CD4-positive, alpha-beta T cell (primary cell): ENCODE measurements at places on chromosomes 3 and 15. TPM values are rescaled to one million over a fixed set of nuclear protein-coding genes. Genes with fewer than 3 reads are reported as not detected.

BLM gene
- 1.6 TPM for total RNA-seq

PLA2G4E gene
- total RNA-seq = not detected

C3orf49 gene
- total RNA-seq = not detected

DNA sequence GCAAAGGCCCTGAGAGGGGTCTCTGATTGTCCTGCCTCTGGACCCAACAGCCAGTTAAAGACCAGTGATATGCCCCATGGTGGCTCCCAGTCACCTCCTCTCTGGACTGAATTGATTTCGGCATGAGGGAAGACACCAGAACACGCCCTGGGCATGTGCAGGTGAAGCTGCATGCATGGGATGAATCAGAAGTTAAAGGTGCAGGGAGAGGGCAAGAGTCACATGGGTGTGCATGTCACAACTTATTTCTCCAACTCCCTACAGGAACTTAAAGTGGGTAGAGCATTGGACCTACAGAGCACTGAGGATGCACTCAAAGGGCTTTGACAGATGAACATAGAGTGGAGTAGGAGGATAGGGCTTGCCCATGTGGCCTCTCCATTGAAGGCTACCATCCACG lies 16.9 kb upstream of the RHCG start:
- H3K27ac ChIP-seq = no peak overlapping the region
- H3K36me3 ChIP-seq = no peaks in the 10 kb centered on the region
- no peaks in the 10 kb centered on the region for H3K4me1 ChIP-seq
- DNase-seq = no peak

RAD51 gene
- total RNA-seq = 0.64 TPM

ELP6 gene
- total RNA-seq = 11.0 TPM

DNA sequence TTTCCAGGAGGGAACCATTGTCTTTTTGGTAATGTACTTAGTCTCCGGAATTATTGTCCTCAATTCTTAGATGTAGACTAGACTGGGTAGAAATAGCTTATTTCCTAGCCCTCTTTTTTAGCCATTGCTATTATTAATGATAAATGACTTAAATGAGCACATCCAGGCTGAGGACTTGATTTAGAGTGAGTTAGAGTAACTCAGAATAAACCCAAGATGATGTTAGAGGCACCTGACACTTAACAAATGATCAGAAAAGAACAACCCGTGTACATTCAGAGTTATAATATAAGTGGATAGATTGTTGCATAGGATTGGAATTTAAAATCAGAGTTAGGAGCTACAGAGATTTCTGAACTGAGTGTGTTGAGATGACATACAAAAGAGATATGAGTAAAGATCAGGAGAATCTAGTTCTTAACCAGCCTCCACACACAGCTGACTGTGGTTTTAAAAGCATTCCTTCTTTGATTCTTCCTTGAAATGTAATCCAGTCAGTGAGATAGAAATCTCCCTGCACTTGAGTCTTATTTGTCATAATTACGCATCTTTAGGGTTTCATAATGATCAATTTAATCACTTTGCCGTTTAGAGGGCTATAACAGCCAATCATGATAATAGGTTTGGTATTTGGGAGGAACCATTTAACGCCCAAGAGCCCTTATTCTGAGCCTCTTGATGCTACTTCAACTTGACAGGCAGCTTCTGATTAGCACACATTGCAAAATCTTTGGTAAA lies 366.5 kb downstream of the GAP43 start:
- H3K4me1 ChIP-seq = no peaks in the 10 kb centered on the region
- no peaks in the 10 kb centered on the region for H3K36me3 ChIP-seq
- no peak overlapping the region for H3K4me3 ChIP-seq
- H3K27me3 ChIP-seq = no peaks in the 10 kb centered on the region

LRRC34 gene
- total RNA-seq = 0.22 TPM

FGF12 gene
- not detected for total RNA-seq

GRCh38 chr3:193008654-193009053 lies 91.0 kb upstream of the MB21D2 start:
- DNase-seq = no peak
- no peaks in the 10 kb centered on the region for H3K36me3 ChIP-seq
- H3K4me3 ChIP-seq = no peak overlapping the region
- H3K4me1 ChIP-seq = no peaks in the 10 kb centered on the region

GOLGA8T gene
- total RNA-seq = not detected

- DNase-seq = no peak
- H3K4me1 ChIP-seq = no peaks in the 10 kb centered on the region
- H3K27ac ChIP-seq = no peak overlapping the region
- H3K27me3 ChIP-seq = no peaks in the 10 kb centered on the region
- H3K36me3 ChIP-seq = no peaks in the 10 kb centered on the region
- H3K4me3 ChIP-seq = no peak overlapping the region
Observed at GRCh38 chr3:165895919-165896318, 58.7 kb upstream of the BCHE start.

KBTBD13 gene
- not detected for total RNA-seq

CHRM5 gene
- not detected for total RNA-seq

- H3K27me3 ChIP-seq = peaks cover 7% of the 10 kb centered on the region
- DNase-seq = no peak
- no peak overlapping the region for H3K27ac ChIP-seq
- no peaks in the 10 kb centered on the region for H3K4me1 ChIP-seq
Observed at GRCh38 chr3:176879710-176880109, 317.6 kb downstream of the TBL1XR1 start.

GRCh38 chr15:80031841-80032240 lies 27.6 kb upstream of the ZFAND6 start:
- H3K4me3 ChIP-seq = no peak overlapping the region
- no peaks in the 10 kb centered on the region for H3K27me3 ChIP-seq
- DNase-seq = peak; percentile 19
- H3K27ac ChIP-seq = no peak overlapping the region
- no peaks in the 10 kb centered on the region for H3K36me3 ChIP-seq
- peaks cover 24% of the 10 kb centered on the region for H3K4me1 ChIP-seq

- DNase-seq = no peak
- no peaks in the 10 kb centered on the region for H3K4me1 ChIP-seq
- H3K4me3 ChIP-seq = no peak overlapping the region
- H3K36me3 ChIP-seq = no peaks in the 10 kb centered on the region
Observed at GRCh38 chr15:61558172-61559136, 329.4 kb upstream of the RORA start.

DNA sequence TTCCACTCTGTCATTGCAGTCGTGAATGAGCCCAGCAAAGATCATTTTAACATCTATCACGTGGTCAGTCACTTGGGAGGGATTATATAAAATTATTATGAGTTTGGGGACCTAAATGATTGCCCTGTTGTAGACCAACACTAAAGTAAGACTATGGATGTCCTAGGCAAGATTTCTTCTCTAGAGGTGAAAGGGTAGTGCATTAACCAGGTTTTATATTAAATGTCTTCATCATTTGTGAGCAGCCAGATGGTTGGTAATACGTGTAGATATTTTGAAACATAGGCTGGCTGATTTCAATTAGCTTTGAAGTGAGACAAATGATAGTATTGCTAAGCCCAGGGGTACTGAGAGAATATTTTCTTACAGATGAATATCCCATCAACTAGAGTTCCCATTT lies 150.3 kb upstream of the TSPAN3 start:
- H3K36me3 ChIP-seq = no peaks in the 10 kb centered on the region
- H3K4me1 ChIP-seq = no peaks in the 10 kb centered on the region
- DNase-seq = no peak
- no peak overlapping the region for H3K4me3 ChIP-seq

COPS2 gene
- 136 TPM for total RNA-seq

- peaks cover 8% of the 10 kb centered on the region for H3K4me1 ChIP-seq
- H3K36me3 ChIP-seq = no peaks in the 10 kb centered on the region
- no peak overlapping the region for H3K4me3 ChIP-seq
- H3K27me3 ChIP-seq = no peaks in the 10 kb centered on the region
- DNase-seq = no peak
Observed at GRCh38 chr3:102104033-102104432, 254.7 kb downstream of the NFKBIZ start.

GRIP2 gene
- total RNA-seq = not detected

GRCh38 chr3:11204697-11205348 lies 50.5 kb downstream of the HRH1 start:
- H3K4me1 ChIP-seq = no peaks in the 10 kb centered on the region
- H3K27ac ChIP-seq = no peak overlapping the region
- H3K27me3 ChIP-seq = no peaks in the 10 kb centered on the region
- DNase-seq = no peak

DNA sequence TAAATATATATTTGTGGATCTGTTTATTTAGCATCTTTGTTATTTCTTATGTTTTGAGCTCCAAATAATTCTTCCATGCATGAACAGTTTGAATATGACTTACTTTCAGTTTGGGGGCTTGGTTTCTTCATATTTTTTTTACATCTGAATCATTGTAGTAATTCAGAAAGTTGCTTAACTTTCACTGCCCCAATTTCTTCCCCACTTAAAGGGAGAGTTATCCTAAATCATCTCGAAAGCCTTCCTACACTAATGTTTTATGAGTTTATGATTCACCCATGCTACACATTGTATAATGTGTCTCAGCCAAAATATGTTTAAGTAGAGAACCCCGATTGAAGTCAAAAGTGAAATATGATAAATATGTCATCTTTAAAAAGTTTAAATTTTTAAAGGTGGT lies 47.8 kb downstream of the SPRED1 start:
- no peaks in the 10 kb centered on the region for H3K4me1 ChIP-seq
- H3K27ac ChIP-seq = no peak overlapping the region
- H3K36me3 ChIP-seq = no peaks in the 10 kb centered on the region
- no peak overlapping the region for H3K4me3 ChIP-seq
- DNase-seq = no peak

GRCh38 chr15:40061212-40061901 lies 22.4 kb upstream of the SRP14 start:
- no peak overlapping the region for H3K4me3 ChIP-seq
- DNase-seq = no peak
- no peaks in the 10 kb centered on the region for H3K27me3 ChIP-seq
- no peaks in the 10 kb centered on the region for H3K36me3 ChIP-seq
- no peak overlapping the region for H3K27ac ChIP-seq
- peaks cover 16% of the 10 kb centered on the region for H3K4me1 ChIP-seq

- DNase-seq = no peak
- H3K4me3 ChIP-seq = no peak overlapping the region
- no peak overlapping the region for H3K27ac ChIP-seq
- H3K4me1 ChIP-seq = no peaks in the 10 kb centered on the region
- H3K36me3 ChIP-seq = no peaks in the 10 kb centered on the region
Observed at GRCh38 chr3:27279123-27279522, 90.1 kb downstream of the NEK10 start.

GRCh38 chr15:48646331-48646730 lies 822 bp upstream of the FBN1 start:
- H3K36me3 ChIP-seq = no peaks in the 10 kb centered on the region
- H3K4me3 ChIP-seq = no peak overlapping the region
- no peaks in the 10 kb centered on the region for H3K4me1 ChIP-seq
- H3K27ac ChIP-seq = no peak overlapping the region

GOLGA8J gene
- 0.19 TPM for total RNA-seq

DNA sequence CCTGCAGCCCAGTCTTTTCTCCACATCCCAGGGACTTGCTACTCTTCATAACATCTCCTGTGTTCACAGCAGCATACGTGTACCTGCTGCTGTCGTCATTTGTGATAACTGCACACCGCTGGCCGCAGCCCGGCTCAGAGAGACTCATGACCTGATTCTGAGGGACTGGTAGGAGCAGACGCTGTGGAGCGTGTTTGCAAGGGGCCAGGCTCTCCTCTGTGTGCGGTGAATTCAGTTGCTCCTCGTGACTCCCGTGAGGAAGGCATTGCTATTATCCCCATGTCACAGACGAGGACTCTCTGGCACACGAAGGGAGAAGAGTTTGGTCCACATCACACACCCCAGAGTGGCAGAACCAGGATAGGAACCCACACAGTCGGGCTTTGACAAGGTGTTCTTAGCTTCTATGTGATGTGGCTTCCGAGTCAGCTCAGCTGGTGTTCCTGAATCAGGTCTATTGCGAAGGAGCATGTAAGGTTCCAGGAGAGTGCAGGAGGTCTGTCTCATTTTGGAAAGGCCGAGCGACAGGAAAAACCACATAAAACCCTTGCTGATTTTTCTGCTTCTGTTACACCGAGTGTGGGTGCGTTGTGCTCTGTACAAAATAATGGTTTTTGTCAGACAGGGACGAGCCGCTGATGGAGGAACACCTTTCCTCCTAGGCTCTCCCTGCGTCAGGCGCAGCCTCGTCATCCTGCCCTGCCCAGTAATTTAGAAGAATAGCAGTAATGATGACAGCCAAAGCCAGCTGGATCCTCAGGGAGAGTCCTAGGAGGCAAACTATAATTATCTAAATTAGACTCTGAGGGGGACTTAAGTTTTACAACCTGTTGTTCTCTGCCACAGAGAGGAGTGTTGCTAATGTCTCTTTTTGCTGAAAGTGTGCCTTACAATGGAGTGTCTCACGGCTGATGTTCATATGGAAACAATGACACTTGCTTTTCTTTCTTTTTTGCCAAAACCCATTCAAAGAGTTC lies 157.5 kb upstream of the RGMA start:
- no peaks in the 10 kb centered on the region for H3K27me3 ChIP-seq
- no peaks in the 10 kb centered on the region for H3K4me1 ChIP-seq
- H3K4me3 ChIP-seq = no peak overlapping the region
- no peaks in the 10 kb centered on the region for H3K36me3 ChIP-seq

PODXL2 gene
- total RNA-seq = 4.2 TPM

LRRK1 gene
- total RNA-seq = 0.73 TPM

DET1 gene
- total RNA-seq = 2.2 TPM

DUOX1 gene
- 0.17 TPM for total RNA-seq

- DNase-seq = no peak
- no peak overlapping the region for H3K4me3 ChIP-seq
- peaks cover 13% of the 10 kb centered on the region for H3K4me1 ChIP-seq
Observed at GRCh38 chr3:67017211-67017610, 19.1 kb downstream of the KBTBD8 start.

PGBD4 gene
- 2.3 TPM for total RNA-seq

- no peak for DNase-seq
- no peak overlapping the region for H3K27ac ChIP-seq
- no peaks in the 10 kb centered on the region for H3K27me3 ChIP-seq
- no peaks in the 10 kb centered on the region for H3K4me1 ChIP-seq
- H3K4me3 ChIP-seq = no peak overlapping the region
- no peaks in the 10 kb centered on the region for H3K36me3 ChIP-seq
Observed at GRCh38 chr3:156764751-156765150, 61.4 kb upstream of the LEKR1 start.

DNA sequence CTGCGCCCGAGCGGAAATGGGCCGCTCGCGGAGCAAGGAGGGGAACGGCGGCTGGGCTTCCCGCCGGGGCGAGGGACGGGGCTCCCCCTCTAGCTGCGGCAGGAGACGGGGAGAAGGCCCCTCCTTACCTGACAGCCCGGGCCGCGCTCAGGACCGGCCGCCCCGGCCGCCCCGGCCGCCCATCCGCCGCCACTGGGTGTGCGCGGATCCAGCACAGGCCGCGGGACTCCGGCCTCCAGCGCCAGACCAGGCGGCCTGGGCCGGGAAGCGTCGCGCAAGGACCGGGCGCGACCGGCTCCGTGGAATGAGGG lies 296 bp downstream of the TPRA1 start:
- H3K27me3 ChIP-seq = no peaks in the 10 kb centered on the region
- peak overlapping the region; percentile 71 for H3K4me3 ChIP-seq
- DNase-seq = no peak

GRCh38 chr3:51706788-51707731 lies at the start of gene GRM2:
Gene GRM2 (plus strand): TSS chr3:51707068. CDS start chr3:51708984, 1,916 bp downstream.
- no peak within 1 kb of the TSS for H3K4me3 ChIP-seq
- no peak within 1 kb of the TSS for H3K27ac ChIP-seq
- peaks cover 4% of the 10 kb centered on the region for H3K4me1 ChIP-seq
- peaks cover 36% of the 10 kb centered on the region for H3K36me3 ChIP-seq
- DNase-seq = no peak

GRCh38 chr15:39433376-39433775 lies 147.5 kb upstream of the THBS1 start:
- H3K27me3 ChIP-seq = peaks cover 26% of the 10 kb centered on the region
- DNase-seq = no peak
- H3K4me3 ChIP-seq = no peak overlapping the region
- no peaks in the 10 kb centered on the region for H3K36me3 ChIP-seq
- H3K27ac ChIP-seq = no peak overlapping the region
- no peaks in the 10 kb centered on the region for H3K4me1 ChIP-seq
